Kidney tubule cell (primary cell): ENCODE measurements at places on chromosomes 5 and 9.

- peak; percentile 50 for DNase-seq
These were observed 757 bp downstream of the NRARP start for GRCh38 chr9:137301081-137301947.

DNA sequence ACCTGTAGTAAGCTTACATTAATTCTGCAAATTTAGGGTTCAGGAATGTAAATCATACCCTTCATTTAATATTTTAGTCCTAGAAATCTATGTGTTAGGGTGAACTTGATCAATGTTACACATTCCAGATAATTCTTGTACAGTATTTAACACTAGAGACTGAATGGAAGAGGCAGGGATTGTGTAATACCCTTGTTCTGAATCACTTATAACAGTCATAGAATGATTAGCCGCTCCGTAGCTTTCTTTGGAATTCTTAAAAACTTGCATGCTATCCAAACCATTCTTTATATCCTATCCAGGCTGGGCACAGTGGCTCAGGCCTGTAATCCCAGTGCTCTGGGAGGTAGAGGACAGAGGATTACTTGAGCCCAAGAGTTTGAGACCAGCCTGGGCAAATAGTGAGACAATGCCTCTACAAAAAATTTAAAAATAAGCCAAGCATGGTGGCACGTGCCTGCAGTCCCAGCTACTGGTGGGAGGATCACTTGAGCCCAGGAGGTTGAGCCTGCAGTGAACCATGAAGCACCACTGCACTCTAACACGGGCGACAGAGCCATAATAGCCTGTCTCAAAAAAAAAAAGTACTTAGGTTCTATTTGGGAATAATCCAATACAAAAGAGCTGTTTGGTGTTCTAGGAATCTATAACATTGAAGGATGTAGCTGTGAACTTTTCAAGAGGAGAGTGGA, 8.3 kb downstream of the ZNF483 start:
- DNase-seq = peak; percentile 44

DNA sequence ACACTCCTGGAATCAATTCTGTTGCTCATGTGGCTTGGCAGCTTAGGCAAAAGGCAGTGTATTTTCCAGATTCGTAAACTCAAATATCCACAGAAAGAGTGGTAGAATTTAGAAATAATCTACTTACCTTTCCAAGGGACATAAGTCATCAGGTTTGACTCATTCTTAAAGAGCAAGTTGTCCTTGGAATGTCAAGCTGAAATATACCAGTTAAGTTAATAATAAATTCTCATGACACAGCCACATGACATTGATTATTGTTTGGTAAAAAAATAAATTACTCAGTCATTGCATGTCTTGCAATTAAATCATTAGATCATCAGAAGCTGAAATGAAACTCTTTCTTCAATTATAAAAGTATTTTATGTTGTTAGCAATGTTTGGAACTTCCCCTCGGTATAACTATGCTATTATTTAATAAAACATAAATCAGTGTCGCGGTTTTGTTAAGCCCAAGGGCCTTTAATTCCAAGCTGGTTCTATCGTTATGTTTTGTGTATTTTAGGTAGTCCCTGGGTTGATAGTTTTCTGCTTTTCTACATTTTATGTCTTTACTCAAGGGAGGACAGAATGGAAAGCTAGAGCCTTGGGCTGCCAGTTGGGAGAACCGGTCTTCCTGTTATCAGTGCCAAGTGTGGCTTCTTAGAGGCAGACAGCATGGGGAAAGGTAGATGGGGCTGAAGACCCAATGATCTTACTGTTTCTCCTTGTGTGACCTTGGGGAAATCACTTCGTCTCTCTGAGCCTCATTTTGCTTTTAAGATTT, 79.3 kb upstream of the PRLR start:
- peak; percentile 68 for DNase-seq

GRCh38 chr9:12666813-12667212, 26.4 kb upstream of the TYRP1 start:
- no peak for DNase-seq

DNA sequence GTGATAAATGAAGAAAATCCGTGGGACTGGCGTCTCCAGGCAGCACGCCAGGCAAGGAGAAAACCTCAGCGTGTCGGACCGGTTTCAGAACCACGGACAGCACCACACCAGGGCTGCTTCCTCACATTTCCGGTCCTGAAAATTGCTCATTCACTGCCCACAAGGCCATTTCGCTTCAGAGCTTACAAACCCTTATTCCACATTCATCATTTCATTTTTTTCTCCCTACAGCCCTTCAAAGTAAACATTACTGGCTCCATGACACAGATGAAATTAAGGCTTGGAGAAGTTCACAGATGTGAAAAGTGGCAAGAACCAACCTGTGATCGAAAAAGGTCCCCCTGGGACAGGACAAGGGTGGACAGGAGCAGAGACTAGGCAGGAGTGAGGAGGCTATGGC, 1.5 kb upstream of the GPRIN1 start:
- peak; percentile 82 for DNase-seq

DNA sequence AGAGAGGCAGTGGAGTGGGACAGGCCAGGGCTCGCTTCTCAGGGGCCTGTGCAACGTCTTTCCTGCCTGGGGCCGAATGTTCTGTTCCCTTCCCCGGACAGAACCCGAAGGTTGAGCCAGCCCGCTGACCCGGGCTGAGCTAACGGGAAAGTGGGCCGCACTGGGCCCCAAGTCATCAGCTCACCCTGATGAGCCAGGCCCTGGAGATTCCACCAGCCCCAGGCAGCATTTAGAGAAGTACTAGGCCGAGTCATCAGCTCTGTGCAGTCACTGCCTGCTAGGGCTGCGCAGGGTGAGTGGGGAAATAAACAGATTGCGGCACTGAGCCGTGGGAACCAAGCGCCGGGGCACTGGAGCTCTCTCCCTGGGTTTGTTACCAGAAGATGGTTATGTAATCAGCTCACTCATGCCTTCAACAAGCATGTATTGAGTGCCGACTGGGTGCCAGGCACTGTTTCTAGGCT, 29.1 kb upstream of the DUSP1 start:
- DNase-seq = peak; percentile 71

GRCh38 chr5:53350368-53350767, 130.1 kb upstream of the FST start:
- DNase-seq = no peak

- no peak for DNase-seq
These were observed 547.8 kb downstream of the CCDC171 start for GRCh38 chr9:16100537-16101091.

DNA sequence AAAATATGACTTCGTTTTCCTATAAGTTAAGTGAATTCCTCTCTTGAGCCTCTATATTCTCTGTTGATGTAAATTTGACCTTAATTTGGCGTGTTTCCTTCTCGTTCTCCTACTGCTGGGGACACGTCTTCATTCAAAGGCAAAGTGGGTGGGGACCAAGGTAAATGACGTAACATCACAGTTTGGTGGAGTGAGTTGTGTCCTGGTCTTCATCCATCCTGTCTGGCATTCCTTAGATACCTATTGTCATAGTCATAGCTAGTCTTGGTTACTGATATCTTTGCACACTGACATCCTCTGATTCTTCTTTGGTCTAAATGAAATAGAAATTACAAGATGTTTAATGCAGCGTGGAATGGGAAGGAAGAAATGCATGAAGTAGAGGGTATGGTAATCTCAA, 108.5 kb downstream of the NNT start:
- peak; percentile 77 for DNase-seq

DNA sequence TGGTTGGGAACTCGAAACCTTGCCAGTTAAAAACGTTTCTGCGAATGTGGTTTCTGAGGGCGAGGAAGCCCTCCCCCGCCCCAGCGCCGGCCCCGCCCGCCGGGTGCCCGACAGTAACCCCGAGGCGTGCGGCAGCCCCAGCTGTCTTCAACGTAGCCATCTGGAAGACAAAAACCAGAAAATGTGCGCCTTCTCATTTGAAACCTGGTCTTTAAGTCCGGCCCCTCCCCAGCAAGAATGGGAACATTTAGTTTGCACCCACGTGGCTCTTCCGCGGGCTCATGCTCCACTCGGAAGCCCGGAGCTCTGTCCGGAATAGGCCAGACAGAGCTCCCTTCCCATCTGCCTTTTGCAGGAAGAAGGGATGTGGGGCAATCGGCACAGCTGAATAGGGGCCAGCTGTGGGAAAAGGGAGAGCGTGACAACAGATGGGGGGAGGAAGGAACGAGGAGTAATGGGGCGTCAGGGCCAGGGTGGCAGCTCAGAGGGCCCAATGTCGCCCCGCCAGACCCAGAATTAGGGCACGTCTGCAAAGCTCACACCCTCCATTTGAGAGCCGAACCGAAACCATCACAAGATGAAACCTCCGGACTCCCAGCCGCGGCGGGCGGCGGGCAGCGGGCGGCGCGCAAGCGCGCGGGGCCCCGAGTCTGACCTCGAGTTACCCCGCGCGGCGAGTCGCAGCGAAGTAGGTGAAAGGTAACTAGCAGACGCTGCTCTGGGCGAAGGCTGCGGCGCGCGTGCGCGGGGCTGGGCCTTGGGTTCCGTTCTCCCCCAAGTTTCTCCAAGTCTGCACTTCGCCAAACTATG, 63.4 kb upstream of the ABCA1 start:
- DNase-seq = peak; percentile 73

GRCh38 chr5:162638849-162639248, 571.3 kb downstream of the GABRG2 start:
- no peak for DNase-seq

DNA sequence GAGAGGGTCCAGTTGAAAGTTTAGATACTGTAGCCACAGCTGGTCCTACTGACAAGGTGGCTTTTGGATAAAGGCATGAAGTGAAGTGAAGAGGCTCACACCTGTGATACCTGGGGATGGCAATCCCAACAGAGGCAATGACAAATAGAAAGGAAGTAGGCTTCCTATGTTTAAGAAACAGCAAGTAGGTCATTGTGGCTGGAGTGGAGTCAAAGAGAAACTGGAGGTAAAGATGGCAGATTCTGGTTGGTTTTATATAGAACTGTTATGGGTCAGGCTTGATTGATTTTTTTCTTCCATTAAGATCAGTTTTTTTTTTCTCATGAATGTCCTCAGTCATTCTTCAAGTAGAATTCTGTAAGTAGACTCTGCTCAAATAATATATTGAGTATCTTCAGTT, 79.5 kb downstream of the ANXA1 start:
- DNase-seq = no peak

DNA sequence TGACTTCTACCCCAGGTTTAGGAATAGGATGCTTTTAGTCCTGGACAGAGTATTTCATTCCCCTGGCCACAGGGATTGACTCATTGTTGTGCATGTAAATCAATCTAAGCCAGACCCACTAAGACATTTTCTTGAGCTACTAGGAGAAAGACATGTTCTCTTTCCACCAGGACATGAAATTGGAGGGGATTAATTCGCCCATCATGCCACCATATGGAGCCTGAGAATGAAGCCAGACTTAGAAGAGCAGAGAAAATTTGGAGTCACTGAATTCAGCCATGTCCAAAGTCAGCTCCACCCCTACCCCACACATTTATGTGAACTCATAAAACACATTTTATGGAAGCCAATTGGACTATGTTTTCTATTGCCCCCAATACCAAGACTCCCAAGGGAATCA, 322.5 kb downstream of the NFIB start:
- DNase-seq = no peak

DNA sequence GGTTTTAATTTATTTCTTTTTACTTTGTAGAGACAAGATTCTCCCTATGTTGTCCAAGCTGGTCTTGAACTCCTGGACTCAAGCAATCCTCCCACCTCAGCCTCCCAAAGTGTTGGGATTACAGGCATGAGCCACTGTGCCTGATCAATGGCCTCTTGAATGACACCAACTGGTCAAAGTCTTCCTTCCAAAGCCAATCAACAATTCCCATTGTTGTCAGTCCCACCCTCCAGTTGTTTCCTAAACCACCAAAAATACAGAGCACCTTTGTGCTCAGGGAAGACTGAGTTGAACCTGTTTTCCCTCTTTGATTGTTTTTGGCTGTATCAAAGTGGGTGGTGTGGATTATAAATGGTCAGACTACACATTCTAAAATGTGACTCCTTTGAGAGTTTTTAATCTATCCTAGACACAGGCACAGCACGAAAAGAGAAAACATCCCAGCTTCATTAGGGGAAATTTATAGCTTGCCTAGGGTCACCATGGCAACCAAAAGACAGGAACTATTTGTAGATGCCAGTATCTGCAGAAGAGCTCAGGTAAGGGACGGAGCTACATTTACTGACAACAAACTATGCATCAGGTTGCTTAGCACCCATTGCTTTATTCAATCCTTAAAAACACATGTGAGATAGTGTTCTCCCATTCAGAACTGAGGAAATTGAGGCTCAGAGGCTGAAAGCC, 27.6 kb upstream of the ATP6V1G1 start:
- DNase-seq = no peak

- DNase-seq = no peak
These were observed 216.8 kb downstream of the PBX3 start for GRCh38 chr9:125963932-125964331.

- DNase-seq = peak; percentile 59
These were observed 34.8 kb downstream of the ITGA2 start for GRCh38 chr5:53023969-53024368.

DNA sequence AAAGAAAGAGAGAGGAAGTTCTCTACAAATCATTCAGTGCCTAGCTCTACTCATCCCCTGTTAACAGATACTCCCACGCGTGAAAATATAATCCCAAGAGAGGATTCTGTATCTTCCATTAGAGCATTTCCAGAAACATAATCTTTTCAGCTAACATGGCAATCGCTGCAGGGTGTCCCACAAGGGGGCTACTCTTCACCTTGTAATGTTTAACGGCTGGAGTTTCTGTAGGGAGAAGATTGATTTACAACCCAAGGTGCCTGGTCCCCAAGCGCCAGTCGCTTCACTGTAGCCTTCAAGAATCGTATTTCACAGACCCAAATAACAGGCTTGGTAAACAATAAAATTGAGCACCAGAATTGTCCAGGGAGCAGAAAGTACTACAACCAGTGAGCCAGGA, 318.7 kb downstream of the TLE1 start:
- DNase-seq = no peak

DNA sequence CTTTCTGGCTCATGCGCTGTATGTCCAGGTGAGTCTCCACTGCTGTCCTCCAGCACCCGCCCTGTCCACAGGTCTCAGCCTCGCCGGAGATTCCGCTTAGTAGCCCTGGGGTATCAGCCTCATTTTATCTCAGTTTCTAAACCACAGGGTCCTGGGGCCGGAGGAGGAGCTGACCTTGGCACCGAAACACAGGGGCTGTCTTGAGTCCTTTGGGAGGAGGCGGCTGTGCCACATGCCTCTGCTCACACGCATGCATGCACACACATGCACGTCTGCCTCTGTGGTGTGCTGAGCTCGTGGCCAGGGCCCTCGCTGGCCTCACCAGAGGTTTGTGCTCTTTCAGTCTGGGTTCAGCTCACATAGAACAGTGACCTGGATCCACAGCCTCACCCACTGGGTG, 23.3 kb downstream of the TRIP13 start:
- no peak for DNase-seq

- DNase-seq = peak; percentile 34
These were observed 30.9 kb downstream of the CEMIP2 start for GRCh38 chr9:71737455-71737854.

DNA sequence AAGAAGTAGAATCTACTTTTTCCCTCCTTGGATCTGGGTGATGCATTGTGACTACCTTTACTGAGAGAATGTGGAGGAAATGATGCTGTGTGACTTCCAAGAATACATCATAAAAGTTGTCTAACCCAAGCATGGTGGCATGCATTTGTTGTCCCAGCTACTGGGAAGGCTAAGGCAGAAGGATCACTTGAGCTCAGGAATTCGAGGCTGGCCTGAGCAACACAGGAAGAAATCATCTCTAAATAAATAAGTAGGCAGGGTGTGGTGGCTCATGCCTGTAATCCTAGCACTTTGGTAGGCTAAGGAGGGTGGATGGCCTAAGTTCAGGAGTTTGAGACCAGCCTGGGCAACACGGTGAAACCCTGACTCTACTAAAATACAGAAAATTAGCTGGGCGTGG, 143.2 kb upstream of the VLDLR start:
- DNase-seq = peak; percentile 27
